ENCODE measurements at places on chromosomes 6 and 20.

DNA sequence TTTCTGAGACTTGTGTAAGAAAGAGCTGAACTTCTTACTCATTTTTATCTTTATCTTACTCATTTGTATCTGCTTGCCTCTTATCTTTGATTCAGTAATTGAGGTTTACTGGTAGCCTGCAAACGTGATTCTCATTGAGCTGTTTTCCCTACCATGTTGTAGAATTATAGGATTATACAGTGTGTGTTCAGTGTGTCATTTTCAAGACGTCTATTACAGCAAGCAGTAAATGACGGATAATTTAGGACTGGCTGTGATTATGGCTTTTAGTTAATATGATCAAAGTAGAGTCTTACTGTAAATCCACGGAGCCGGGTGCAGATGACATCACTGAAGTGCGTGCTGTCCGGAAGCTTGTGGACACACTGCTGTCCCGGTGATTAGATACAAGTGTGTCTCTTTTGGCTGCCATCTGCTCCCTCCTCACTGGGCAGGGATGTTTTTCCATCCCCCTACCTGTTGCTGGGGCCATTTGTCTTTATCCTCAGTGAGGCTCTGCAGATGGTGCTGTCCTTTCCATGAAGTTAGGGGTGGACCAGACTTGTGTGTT lies 6.0 kb downstream of the NELFCD start:
- DNase-seq, result no peak

- no peak for DNase-seq
Observed at GRCh38 chr20:53608456-53609452, 15.1 kb upstream of the ZNF217 start.

- no peak for DNase-seq
Observed at GRCh38 chr20:10558635-10559187, 115.1 kb downstream of the JAG1 start.

GRCh38 chr6:37696841-37697662 lies 631 bp downstream of the MDGA1 start:
- DNase-seq, result no peak

GRCh38 chr20:64099086-64099786 lies 8.1 kb downstream of the NPBWR2 start:
- DNase-seq, result no peak

DNA sequence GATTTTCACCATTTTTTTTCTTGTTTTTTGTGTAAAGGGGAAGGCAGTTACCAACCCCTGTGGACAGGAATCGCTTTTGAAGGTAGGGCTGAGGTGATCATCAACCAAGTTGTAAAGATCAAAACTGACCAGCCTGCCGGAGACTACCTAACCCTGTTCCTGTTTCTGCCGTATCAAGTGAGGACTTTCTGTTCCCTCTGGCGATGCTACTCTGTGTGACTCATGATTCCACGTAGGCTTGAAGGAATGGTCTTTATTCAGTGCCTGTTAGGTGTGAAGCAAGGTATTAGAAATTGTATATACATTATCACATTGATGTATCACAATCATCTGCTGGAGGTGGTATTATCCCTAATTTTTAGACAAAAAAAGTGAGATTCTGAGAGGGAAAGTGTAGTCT lies 161.3 kb downstream of the SOX4 start:
- DNase-seq, result no peak

GRCh38 chr6:89048288-89048923 lies 32.1 kb upstream of the PNRC1 start:
- no peak for DNase-seq

DNA sequence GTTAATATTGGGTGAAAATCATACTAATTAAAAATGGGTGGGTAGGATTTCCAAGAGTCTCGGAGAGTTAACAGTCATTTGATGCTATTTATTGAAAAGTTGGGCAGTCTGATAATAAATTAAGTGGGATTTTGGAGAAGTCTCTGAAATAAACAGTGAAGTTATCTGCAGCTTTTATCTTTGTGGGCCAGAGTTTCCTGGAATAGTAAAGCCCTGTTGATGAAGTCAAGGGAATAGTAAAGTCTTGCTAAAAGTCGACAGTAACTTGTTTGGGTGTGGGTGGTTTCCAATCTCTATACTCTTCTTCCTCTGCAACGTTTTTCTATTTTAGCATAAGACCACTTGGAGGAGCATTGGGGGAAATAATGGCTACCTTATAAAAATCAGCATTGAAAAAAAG lies 493.6 kb downstream of the EPM2A start:
- no peak for DNase-seq

DNA sequence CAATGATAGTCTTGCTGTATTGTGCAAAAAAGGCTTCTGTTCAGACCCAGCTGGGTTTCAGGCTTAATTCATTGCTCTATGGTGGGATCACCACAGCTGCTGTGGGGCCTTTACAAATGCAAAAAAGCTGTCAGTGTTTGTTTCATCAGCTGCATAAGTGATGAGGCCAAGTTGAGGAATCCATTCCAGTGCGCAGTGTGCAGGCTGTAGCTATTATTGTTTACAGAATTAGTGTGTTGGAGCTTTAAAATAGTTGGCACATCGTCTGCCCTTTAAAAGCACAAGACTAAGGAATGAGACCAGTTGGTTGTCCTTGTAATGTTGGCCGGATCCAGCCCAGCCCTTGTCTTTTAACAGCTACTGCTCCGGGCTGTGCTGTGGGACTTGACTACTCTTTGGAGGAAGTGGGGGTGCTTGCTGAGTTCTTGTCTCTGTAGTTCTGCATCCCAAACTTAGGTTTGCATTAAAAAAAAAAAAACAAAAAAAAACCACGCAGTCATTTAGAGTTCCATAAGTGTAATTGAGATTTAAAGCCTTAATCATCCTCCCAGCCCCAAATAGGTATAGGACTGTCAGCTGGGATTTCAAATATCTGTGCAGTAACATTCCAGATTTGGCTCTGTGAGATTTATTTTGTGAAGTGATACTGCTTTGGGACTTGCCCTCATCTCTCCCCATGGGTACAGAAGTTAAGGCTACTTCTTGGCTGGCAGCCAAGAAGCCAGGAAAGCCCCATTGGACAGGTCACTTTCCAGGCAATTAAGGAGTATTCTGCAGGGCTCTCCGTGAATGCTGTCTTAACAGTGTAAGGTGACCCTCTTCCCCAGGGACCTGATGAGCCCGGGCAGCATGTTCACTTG lies 19.3 kb downstream of the JARID2 start:
- peak; percentile 46 for DNase-seq

- no peak for DNase-seq
Observed at GRCh38 chr6:52395969-52396368, 24.2 kb upstream of the EFHC1 start.

DNA sequence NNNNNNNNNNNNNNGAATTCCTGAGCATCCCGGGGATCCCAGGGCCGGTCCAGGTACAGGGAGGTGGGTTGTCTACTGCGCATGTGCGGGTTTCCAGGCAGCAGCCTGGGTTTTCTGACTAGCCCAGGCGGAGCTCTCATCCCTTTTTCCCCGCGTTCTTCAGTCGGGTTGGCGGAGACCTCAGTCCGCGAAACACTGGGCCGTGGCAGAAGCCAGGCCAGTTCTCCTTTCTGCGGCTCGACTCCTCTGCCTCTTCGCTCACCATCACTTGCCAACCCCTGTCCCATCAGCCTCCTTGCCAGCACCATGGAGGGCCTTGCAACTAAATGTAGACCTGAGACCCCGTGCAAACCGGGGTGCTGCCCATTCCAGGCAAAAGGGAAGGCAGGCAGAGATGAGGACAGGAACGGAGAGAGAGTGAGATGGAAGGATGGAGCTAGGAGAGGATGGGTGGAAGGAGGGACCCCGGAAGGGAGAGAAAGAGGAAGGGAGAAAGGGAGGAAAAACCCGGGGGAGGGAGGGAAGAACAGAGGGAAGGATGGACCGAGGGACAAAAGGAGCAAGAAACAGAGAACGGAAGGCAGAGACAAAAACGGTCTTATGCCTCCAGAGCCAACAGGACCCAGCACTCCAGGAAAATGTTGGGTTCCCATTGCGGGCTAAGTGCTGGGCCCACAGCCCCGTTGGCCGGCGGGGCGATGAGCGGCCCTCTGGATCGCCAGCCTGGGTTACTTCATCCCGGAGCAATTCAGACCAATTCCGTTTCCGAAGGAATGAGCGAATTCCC lies 445.4 kb upstream of the DEFB115 start:
- peak; percentile 73 for DNase-seq

DNA sequence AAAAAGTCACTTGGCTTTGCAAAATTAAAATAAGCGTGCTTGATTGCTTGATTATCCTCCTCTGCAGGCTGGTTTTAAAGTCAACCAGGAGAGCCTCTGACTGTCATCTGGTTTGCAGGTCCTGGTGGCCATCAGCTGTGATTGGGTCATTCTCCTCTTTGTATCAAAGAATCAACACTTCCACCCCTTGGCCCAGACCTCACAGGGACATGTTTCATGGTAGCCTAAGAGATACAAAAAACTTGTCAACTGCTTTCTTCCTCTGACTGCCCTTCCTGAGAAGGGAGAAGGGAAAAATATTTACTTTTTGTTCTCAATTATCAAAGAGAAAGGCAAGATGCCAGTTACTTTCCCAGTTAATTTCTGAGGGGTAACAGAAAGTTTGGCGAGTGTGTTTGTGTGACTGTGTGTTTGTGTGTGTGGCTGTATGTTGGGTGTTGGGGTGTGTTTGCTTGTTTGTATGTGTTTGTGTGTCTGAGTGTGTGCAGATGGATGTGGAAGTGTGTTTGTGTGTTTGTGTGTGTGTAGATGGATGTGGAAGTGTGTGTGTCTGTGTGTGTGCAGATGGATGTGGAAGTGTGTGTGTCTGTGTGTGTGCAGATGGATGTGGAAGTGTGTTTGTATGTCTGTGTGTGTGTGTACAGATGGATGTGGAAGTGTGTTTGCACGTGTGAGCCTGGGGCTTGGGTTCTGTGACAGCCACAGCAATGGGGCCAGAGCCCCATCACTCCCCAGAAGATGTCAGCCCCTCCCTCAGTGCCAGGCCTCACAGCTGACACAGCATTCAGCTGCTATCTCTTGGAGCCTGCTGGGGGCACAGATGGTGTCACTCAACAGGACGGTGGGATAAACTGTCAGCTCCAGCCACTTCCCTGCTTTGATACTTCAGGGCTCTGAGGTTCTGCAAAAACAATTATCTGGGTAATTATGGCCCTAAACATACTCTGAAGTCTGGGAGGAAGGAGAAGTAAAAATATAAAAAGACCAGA lies 98.6 kb upstream of the RNF24 start:
- no peak for DNase-seq

DNA sequence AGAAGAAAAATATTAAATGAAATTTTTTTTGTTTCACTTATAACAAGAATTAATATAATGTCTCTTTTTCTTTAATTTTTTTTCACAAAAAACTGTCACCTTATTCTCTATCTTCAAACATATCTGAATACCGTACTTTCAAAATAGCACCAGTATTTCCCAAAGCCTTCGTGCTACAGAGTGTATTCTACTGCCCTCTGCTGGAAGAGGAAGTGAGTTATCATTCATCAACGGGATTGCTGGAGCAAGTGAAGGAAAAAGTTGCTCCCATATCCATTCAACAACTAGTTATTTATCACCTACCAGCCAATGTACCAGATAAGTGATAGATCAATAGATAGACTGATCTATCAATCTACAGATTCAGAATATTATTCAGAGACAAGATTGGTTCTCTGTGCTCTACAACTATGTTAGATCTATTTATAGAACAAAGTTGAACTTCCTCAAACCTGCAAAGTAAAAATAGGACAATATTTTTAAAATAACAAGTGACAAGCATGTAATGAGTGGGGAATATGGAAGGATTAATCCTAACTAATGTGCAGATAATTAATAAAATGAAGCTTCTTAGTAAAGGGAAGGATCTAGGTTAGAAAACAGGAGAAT lies 26.7 kb upstream of the TFAP2B start:
- no peak for DNase-seq

DNA sequence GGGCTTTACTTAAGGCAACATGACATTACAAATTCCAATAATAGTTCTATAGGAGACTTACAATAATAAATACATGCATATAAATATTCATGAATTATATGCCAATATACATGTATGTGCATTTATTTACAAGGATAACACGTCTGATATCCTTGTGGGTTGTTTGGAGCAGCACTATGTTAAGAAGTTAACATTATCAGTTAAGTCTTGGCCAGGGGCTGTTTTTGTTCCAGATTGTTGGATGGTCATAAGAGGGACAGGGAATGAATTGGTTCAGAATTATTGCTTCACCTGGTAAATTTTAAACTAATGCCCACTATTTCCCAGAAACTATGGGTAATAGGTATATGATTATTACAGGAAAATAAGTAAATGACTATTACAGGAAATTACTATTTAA lies 81.3 kb upstream of the MMS22L start:
- no peak for DNase-seq

DNA sequence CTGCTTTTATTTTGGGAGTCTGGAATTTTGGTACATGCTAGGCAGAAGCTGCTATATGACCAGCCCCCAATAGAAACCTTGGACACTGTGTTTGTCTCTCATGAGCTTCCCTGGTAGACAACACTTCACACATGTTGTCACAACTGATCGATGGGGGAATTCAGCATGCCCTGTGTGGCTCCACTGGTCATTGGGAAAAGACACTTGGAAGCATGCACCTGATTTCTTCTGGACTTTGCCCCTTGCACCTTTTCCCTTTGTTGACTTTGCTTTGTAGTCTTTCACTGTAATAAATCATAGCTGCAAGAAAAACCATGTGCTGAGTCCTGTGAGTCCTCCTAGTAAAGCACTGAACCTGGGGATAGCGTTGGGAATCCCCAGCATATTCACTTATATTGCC lies 7.9 kb upstream of the WFDC10A start:
- DNase-seq, result no peak

GRCh38 chr6:64254558-64254957 lies 619.0 kb downstream of the PHF3 start:
- DNase-seq, result no peak

DNA sequence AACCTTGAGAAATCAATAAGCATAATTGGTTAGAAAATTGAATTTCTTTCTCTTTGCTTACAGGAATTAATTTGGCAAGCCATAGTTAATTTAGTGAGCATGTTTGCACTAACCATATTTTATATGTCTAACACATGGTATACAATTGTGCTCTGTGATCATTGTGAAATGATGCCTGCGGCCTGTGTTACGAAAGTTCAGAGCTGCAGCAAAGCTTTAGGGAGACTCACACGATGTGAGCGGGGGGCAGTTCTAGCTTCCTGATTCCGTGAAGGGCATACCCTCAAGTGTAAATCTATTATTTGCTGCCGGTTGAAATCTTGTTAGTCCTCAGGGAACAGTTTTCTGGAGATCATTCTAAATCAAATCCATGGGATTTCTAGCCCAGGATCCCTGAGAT lies 25.5 kb upstream of the ADTRP start:
- DNase-seq, result no peak

- no peak for DNase-seq
Observed at GRCh38 chr6:115271434-115271833, 789.3 kb downstream of the FRK start.

DNA sequence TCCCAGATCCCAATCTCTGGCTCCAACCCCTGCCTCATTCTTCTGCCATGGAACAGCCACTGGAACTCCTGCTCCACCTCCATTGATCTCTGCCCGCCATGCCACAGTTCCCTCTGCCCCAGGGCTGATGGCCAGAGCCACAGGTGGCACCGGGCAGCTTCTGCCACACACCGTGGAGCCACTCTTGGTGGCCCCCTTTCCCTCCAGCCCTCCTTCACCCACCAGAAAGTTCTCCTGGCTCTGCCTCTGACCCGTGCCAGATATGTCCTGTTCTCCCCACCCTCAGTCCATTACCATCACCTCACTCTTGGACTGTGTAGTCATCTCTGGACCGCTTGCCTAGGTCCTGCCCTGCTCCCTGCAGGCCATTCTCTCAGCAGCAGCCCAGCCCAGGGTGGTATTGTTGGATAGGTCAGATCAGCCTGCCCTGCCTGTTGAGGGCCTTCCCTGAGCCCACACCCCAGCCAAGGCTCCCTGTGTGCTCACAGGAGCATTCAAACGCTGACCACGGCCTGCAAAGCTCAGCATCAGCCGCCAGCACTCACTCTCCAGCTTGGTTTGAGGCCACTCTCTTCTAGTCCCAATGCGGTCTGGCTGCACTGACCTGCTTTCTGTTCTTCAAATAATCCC lies 16.8 kb upstream of the SYNDIG1 start:
- no peak for DNase-seq
